ENCODE measurements at places on chromosomes 7 and 10.

GRCh38 chr10:24382596-24382978, 173.6 kb downstream of the KIAA1217 start:
- DNase-seq, result no peak

DNA sequence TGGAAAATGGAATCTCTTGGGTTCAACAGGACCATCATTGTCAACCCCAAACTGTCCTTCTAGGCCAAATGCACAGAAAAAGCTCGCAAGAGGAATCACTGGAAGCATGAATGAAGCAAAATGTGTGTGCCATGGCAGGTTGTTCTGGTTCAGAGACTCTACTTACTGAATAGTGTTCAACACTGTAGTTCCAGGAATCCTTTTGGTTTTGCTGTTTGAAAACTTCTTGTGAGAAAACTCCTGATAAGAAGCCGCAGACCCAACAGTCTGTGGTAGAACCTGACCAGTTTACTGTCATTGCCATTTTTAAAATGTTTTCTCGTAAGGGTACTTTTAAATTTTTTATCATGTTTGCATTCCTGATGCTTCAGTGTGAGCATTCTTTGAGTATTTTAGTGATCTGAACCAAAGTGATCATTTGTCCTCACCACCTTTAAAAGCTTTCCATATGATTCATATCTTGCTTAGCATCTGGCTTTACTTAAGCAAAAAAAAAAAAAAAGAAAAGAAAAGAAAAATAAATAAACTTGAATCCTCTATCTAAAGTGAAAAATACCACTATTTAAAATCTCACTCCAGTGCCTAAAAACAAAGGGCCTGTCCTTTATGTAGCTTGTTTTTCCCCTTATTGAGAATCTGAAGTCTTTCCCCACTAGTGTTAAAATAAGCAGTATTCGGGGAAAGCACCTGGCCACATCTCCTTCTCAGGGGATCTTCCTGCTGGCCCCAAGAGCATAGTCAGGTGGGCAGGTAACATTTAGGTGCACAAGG, 92.4 kb downstream of the WNT2 start:
- DNase-seq, result no peak

- DNase-seq, result no peak
Measured at GRCh38 chr7:31950091-31950755, 120.0 kb downstream of the PDE1C start.

GRCh38 chr7:24956021-24956420, 24.0 kb downstream of the OSBPL3 start:
- DNase-seq, result no peak

GRCh38 chr10:67657775-67658174, 38.2 kb downstream of the CTNNA3 start:
- no peak for DNase-seq

DNA sequence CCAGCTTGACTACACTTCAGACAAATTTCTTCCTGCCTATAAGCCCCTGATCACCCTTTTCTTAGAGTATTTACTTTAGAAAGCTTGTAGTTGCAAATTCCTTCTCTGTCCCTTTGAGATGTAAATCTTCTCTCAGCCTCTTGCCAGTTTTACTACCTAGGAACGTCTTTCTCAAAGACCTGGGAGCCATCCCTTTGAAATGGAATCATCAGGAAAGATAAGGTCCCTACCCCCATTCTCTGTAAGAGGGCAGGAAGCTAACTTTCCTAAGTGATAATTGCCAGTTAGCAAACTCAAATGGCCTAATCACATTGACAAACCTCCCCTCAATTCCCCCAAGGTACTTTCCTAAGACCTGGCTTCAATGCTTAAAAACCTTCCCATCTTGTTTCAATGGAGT, 304.5 kb downstream of the MDFIC start:
- DNase-seq, result no peak

DNA sequence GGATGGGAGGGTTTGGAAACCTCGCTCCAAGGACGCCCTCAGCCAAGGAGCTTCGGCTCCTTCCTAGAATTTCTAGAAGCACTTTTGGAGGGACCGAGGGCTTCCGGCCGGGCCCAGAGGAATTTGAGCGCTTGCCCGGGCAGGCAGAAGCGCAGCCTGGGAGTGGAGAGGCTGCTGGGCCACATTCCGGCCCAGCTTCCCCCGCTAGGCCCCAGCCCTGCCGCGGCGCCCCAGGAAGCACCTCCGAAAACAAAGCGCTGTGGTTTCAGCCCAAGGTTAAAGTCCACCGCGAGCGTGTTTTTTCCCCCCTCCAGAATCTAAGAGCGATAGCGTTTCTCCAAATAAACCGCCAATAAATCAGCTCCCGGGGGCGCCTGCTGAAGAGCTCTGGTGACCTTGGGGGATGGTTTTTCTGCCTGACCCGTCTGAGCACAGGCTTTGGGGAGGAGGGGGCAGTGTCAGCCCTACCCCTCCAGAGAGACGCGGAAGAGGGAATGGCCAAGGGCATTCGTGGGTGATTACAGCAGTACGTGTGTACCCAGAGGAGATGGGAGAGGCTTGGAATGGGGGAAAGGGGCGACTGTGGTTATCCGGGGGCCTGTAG, 5.7 kb upstream of the TNRC18 start:
- no peak for DNase-seq

- no peak for DNase-seq
Measured at GRCh38 chr10:120012566-120012965, 120.0 kb downstream of the SEC23IP start.

- DNase-seq, result no peak
Measured at GRCh38 chr7:1514995-1515401, 10.8 kb upstream of the INTS1 start.

DNA sequence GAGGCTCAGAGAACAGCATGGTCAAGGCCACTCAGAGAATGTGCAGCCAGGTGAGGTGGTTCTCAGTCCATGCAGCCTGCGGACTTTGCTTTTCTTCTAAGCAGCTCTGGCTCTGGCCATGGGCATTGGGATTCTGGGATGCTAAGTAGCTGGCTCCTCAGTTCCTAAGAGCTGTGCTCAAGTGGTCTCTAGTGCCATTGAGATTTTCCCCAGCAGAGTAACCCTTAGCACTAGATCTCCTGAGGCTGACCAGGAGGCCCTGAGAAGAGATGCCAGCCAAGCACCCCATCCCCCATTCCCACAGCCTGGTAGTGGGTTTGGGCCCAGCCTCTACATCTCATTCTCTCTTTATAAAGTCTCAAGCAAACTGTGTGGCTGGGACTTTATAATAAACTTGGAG, 77.1 kb downstream of the KCNMA1 start:
- DNase-seq, result no peak

GRCh38 chr7:77428777-77429231, 12.7 kb upstream of the GSAP start:
- DNase-seq, result no peak
